ENCODE measurements at places on chromosomes 2 and 18.

GRCh38 chr2:187554011-187554703 lies at the start of gene TFPI:
Gene TFPI, minus strand, starts transcription at chr2:187554435. Its CDS starts 50,667 bp downstream, at chr2:187503768.
- peak; percentile 51 for DNase-seq

GRCh38 chr2:19767899-19768298 lies 133.9 kb downstream of the TTC32 start:
- no peak for DNase-seq

DNA sequence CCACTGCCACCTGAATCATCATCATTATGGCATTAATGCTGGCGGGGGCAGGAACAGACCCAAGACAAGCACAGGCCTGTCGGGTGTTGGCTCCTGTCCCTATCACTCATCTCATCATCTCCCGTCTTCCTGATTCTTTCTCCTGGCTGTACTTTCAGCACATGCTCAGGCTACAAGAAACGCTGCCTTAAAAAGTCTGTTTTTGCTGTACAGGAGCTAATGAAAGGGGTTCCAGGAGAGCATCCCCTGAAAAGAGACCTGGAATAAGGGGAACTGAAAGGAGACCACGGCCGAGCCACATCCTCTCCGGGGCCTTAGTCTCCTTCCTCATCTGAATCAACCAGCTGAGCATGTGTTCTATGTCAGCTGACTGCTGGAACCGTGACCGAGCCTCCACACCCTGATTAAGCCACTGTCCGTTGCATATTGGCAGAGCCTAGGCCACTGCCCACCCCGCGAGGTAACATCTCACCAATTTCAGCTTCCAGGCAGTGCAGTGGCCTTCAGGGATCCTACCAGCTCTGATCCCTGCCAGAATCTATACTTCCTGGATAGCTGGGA lies 62.6 kb downstream of the DNMT3A start:
- DNase-seq = no peak

DNA sequence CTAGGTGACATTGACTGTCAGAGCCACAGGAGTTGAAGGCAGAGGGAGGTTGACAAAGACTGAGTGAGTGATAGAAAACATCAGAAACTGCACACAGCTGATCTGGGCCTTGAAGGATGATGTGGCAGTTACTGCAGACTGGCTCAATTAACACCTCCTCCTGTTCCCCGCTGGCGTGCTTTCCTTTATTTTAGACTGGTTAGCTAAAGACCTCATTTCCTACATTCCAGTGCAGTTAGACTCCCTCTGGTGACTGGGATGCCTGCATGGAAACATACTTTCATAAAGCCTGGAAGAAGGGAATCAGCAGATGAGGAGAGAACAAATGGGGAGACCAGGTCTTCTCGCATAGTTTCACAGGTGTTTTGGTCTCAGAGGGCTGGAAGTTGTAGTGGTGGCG lies 7.1 kb downstream of the TPGS2 start:
- no peak for DNase-seq

DNA sequence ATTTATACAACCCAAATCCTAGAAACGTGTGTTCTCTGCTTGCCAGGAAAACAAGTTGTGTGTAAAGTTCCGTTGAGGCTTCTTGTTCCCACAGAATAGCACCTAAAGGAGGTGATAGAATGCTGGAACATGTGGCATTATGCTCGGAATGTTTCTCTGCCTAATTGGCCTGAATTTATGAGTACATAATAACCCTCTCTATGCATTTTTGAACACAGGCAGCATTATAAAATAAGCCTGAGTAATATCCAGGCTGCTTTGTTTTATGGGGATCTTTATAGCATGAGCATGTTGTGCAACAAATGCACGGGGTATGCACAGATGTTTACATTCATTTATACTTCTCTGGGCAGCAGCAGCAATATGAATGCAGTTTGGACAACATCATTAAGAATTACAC lies 385.7 kb downstream of the MBD2 start:
- no peak for DNase-seq

DNA sequence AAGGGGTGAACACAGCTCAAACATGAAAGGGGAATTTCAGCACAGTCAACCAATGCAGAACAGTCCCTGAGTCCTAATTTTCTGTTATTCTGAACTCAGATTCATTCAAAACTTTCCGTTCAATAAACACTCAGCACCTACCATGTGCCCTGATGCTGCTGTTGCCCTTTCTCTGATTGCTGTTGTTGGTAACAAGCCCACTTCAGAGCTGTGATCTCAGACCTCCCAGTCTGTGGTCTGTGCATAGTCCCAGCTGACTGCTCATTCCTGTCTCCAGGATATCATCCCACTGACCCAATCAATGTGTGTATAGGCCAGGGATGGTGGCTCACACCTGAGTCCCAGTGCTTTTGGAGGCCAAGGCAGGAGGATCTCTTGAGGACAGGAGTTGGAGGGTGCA lies 82.7 kb upstream of the SLC35G4 start:
- DNase-seq = no peak

DNA sequence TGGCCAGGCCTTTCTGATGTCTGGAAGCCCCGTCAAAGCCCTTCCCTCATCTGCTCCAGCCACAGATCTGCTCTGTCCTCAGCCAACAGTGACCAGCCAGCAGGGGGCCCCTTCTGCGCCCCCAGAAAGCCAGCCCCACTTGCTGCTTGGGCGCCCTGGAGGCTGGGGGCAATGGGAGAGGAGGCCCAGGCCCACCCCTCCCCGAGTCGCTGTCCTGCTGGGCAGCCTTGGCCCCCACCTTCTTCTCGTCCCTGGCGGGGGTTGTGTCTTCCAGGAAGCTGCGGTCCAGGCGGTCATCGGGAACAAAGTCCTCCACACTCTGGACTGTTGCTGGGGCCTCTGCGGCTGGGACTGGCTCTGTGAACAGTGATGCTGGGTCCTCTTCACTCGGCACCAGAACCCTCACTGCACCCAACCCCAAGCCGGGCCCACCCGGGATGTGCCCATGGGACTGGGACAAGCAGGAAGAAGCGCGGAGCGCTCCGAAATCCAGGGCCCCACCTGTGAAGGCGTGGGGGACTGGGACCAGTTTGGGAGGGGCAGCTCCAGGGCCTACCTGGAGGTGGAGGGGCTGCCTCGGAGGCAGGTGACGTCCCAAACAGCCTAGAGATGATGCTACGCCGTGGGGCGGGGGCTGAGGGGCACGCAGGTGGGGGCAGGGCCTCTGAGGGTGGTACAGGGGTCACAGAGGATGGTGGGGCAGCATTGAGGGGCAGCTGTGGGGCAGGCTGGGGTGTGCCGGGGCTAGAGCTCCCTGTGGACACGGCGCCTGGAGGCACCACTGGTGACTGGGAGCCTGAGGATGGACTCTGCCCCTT lies 257.6 kb downstream of the ANKRD30B start:
- DNase-seq = no peak

DNA sequence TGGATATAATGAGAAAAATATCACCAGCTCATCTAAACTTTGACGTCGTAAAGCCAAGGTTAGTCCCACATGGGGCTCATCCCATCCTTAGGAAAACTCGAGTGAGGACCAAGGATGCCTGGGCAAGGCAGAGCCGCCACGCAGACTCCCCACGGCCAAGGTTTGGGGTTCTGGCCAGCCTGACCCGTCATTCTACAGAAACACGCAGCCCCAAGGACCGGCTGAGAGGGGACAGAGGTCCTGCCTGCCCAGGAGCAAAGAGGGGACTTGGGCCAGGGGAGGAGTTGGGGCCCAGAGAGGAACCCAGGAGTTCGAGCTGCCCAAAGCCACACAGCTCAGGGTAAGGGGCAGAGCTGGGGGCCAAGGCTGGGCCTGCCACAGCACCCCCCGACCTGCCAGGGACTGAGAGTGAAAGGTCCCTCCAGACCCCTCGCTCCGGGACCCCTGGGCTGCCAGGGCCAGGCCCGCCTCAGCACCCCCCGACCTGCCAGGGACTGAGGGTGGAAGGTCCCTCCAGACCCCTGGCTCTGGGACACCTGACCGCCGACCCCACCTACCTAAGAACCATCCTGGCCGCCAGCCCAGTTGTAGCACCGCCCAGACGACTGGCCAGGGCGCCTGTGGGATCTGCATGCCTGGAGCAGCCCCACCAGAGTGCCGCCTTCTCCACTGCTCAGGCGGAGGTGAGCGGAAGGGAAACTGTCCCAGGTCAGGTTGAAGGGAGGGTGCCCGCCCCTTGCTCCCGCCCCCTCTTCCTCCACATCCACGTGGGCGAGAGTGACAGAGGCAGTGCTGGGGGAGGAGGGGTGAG lies at the start of gene PDCD1:
Gene PDCD1, minus strand, starts transcription at position 689 of the 811 bp plus-strand sequence. Its CDS starts 56 bp downstream, at position 633.
- DNase-seq = no peak

DNA sequence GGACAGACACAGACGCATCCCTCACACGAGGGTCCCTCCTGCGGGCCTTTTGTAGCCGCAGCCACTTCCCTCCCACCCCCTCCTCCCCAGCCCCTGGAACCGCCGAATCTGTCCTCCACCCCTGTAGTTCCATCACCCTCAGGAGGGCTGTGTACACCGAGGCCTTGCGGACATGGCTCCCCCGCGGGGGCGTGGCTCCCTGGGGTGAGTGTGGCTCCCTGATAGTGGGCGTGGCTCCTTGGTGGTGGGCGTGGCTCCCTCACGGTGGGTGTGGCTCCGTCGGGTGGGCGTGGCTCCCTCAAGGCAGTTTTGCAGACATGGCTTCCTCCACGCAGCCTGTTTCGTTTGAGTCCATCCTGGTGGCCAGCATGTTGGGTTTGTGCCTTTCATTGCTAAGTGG lies 420.7 kb upstream of the SALL3 start:
- no peak for DNase-seq

All from RCC 7860 (cell line).